ENCODE measurements at places on chromosomes 6 and 20. TPM values are rescaled to one million over a fixed set of nuclear protein-coding genes. Genes with fewer than 3 reads are reported as not detected.

Gene TBXT
- polyA plus RNA-seq: not detected

Gene DBNDD2
- polyA plus RNA-seq: 21.5 TPM

Gene ELOVL4
- 1.1 TPM for polyA plus RNA-seq

Gene PABPC1L
- polyA plus RNA-seq: 92.1 TPM

Gene PNLDC1
- 0.17 TPM for polyA plus RNA-seq

Gene KHDC1L
- polyA plus RNA-seq: 0.40 TPM

Gene ZMYND8
- 43.4 TPM for polyA plus RNA-seq

Gene CST2
- not detected for polyA plus RNA-seq

Gene C20orf202
- 1.3 TPM for polyA plus RNA-seq

DNA sequence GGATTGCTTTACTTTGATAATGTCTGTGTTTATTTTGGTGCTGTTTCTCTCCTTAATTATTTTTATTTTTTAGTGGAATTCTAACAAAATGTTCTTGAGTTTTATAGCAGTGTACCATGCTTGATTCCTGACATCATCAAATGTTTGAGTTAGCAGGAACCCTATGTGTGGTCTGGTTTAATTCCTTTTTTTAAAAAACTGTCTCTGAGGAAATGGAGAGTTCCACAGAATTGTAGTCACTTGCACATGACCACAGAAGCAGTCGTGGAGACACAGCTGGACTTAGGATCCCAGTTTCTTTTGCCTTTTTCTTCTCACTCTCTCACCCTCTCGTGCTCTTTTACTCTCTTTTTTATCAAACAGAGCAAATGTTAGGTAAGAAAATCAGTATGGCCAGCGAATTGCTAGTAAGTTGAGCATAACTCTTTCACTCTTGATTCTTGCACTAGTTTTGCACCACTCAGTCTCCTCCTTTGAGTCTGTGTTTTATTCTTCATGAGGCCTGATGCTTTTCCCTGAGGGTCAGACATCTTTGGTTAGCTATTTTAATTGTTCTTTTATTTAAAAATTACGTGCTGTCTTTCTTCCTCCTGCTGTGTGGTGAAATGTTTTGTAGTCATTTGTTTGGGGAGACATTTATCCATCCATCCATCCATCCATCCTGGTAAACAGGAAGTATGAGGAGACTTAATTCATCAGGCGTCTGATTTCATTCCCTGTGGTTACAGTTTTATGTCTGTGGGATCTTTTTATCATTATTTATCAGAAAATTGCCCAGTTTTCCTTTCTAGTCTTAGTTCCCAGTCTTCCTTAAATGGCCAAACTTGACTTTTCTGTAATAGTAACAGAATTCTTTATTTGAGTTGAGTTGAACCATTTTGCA lies 83.0 kb downstream of the SCAF8 start:
- DNase-seq: no peak

- DNase-seq: no peak
Measured at GRCh38 chr20:62697468-62697912, 11.1 kb upstream of the NTSR1 start.

GRCh38 chr6:30711758-30712380 lies 5.2 kb downstream of the MDC1 start:
- no peak for DNase-seq

DNA sequence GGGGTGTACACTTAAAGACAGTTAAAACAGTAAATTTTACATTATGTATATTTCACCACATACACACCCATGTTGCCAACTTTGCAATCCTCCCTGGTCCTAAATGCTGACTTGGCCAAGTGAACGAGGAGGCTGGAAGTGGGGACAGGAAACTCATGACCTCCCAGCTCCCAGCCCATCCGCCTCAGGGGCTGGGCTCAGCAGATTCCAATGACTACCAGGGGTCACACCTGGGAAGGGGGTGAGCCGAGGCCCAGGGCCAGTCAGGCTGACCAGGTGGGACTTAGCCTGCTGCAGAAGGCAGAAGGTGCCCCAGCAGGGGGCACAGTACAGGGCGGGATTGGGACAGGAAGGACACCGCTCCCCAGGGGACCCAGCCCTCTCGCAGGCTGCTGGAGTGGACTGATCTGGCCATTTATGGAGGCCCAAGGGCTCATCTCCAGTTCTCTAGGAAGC lies 2.4 kb downstream of the SIGLEC1 start:
- DNase-seq: no peak

DNA sequence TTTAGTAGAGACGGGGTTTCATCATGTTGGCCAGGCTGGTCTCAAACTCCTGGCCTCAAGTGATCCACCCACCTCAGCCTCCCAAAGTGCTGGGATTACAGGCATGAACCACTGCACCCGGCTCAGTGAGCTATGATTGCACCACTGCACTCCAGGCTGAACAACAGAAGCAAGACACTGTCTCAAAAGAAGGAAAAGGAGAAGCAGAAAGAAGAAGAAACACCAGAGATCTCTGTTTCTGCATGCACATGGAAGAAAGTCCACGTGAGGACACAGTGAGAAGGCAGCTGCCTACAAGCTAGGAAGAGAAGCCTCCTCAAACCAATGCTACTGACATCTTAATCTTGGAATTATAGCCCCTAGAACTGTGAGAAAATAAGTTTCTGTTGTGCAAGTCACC lies 16.0 kb downstream of the ECT2L start:
- DNase-seq: no peak

GRCh38 chr6:17015144-17015543 lies 86.7 kb upstream of the STMND1 start:
- no peak for DNase-seq

GRCh38 chr20:53930651-53931504 lies 139.5 kb downstream of the BCAS1 start:
- DNase-seq: no peak

DNA sequence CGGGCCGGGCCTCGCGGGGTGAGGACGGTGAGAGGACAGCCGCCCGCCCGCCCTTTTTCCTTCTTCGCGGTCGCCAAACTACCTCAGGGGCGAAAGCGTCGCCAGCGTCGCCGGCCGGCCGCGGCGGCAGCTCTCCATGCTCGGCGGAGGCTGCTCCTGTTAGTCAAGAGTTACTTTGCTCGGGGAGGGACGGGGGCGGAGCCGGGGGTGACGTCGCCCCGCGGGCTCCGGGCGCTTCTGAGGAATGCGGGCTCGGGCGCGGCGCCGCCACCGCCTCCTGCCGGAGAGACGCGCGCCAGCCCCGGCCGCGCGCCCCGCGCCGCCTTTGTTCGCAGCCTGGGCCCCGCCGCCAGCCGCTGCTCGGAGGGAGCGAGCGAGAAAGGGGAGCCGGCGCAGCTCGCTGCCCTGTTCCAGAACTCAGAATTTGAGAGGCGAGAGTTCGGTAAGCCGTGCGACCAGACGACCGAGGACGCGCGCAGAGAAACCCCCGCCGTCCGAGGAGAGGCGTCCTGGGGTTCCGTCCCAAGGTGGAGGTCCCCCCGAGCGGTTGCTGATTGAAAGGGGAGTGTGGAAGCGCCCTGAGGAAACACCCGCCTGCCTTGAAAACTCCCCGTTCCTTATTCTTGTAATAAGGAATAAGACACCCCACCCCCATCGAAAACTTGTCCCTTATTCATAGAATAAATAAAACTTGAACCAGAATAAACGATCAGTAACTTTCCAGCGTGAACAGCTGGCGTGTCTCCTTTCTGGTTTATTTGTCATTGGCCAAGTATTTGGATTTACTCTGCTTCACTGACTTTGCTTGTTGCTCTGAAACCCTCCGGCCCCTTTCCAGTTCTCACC lies at the start of gene PTPRK:
PTPRK (minus strand) TSS at position 164 of the 846 bp plus-strand sequence. CDS start 241 bp downstream, outside the sequence.
- DNase-seq: peak; percentile 96

GRCh38 chr6:3389390-3390167 lies 67.3 kb downstream of the SLC22A23 start:
- no peak for DNase-seq

DNA sequence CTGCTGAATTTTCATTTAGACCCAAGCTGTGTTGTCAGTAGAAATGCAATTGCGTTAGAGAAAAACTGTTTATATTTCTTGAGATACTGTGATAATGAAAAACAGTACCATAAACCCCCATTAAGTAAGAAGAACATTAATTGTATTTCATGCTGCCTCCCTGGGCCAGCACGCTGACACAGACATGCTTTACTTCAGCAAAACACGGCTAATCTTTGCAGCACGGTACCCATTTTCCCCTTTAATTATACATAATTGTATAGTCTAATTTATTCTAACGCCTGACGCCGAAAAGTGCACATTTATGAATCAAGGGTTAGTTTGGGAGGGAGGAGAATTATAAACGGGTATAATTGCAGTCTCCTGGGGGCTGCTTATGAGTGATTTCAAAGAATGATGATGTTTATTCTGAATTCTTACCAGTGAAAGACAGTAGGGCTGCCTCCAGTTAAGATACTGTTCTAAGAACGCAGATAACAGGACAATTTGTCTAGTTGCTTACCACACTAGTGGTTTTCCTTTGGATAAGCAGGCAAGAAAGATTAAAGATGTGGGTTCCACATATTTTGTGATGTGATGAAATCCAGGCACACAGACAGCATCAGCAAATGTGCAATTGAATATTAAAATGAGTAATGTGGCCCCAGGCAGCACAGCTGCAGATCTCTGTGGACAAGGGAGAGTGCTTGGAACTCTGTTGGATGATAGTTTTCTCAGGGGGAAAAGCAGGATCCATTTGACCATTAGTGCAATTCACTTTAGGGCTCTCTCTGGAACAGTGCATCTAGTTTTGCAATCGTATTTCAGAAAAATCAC lies 4.7 kb upstream of the SULF2 start:
- no peak for DNase-seq

DNA sequence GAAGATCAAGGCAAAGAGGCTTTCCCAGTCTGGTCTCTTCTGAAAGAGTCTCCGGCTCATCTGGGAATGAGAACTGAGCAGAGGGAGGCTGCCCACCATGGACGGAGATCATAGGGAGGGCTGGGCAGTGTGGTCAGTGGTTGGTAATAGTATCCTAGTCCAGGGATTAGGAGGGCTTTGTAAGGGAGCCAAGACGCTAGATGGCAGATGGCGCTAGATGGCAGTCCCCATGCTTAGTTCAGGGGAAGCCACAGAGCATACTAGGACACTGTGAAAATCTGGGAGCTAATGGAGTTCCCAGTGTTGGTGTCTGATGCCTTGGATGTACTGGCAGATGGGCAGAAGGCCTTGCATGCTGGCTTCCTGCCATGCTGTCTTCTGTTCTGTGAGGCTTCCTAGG lies 21.7 kb upstream of the DAAM2 start:
- no peak for DNase-seq

DNA sequence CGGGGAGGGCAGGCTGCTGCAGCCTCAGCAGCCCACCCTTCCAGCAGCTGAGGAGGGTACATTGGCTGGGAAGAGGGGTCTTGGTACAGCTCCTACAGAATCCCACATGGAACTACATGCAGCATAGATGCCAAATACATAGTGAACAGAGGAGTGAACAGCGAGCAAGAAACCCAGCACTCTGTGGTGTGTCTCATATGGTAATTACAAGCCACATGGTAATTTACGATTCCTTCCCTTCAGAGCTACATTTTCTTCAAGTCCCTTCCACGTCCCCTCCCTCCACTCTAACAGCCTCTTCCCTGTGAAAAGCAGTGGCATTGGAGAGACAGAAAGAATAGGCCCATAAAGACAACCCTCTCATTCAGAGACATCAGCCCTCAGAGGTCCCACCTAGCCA lies 167.7 kb downstream of the SYNDIG1 start:
- no peak for DNase-seq

- DNase-seq: no peak
Measured at GRCh38 chr20:37500311-37500710, 20.7 kb upstream of the NNAT start.

- no peak for DNase-seq
Measured at GRCh38 chr20:31665753-31666152, 28.0 kb downstream of the COX4I2 start.

- DNase-seq: no peak
Measured at GRCh38 chr6:134961366-134961765, 11.5 kb upstream of the ALDH8A1 start.

DNA sequence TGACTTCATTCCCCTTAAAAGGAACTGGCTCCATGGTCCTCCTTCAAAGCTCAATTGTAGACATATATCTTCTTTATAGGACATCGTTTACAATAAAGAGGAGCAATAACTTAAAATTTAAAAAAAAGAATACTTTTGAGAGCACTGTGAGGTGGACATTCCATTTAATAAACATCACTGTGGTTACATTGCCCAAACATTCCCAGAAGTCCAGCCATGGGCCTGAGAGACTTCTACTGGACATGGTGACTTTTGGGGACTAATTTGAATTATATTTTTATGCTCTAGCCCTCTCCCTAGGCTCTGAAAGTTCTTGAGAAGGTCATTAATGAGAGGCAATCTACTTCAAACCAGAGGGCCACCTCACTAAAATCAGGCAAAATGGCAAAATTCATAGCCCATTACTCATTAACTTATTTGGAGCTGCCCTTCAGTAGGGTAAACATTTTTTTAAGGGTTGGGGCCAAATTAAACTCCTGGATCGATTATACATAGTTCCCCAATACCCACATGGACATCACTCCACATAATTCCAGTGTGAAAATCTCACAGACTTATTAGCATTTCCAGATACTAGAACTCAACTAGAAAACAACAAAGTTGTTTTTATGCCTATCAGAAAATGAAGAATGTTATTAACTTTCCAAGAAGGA lies 17.1 kb downstream of the ISM1 start:
- no peak for DNase-seq

- DNase-seq: no peak
Measured at GRCh38 chr20:59044295-59044694, 1.7 kb upstream of the PRELID3B start.

DNA sequence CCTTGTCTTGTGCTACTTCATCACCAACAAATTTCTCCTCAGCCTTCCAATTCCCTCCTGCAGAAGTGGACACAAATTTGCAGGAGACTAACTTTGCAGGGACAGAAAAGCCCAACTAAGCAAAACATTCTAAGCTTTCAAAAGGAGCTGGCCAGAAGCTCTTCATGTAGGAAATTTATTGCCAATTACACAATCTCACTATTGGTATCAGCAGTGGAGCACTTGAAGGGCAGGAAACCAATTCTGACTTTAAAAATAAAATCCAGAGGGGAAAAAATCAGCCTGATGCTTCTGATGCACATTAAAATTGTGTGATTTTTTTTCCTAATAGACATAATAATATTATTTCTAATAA lies 193.3 kb downstream of the LY86 start:
- peak; percentile 36 for DNase-seq

GRCh38 chr6:139597771-139598755 lies 223.6 kb upstream of the CITED2 start:
- DNase-seq: peak; percentile 74

- DNase-seq: no peak
Measured at GRCh38 chr6:158021376-158021775, 39.7 kb downstream of the SYNJ2 start.

DNA sequence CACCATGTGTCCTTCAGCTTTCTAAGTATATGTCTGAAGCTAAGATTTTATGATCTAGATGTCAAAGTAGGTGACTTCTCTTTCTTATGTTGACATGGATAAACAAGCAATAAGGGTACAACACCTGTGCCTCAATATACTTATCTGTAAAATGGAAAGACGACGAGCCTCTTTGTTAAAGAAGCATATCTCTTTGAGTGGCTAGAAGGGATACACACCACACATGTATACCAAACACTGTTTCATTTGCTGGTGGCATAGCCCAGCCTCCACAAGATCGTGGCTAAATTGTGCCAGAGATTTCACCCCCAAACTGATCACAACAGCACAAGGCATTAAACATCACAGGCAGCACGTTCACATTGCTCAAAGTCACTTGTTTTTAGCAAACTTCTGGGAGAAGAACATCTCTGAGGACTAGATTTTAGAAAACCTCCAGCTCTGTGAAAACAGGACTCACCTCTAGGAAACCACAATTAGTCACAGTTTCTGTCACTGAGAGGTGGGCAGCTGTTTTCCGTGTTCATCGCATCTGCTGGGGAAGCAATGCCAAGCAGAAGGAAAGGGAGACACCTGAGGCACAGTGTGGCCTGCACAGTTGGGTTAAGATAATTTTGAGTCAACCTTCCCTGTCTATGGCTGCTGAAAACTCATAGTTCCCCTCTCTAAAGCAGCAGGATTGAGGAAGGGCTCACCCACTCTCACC lies 263.0 kb upstream of the PLCB4 start:
- DNase-seq: no peak
